Uterus (tissue), 4 donors: ENCODE measurements at places on chromosomes 11 and 22. TPM values are rescaled to one million over a fixed set of nuclear protein-coding genes. Genes with fewer than 3 reads are reported as not detected.

Gene OR2AT4
- total RNA-seq, result not detected

Gene MAP4K2
- 10.2 TPM for total RNA-seq

- H3K27me3 ChIP-seq, result no peaks in the 10 kb centered on the region
- H3K4me1 ChIP-seq, result no peaks in the 10 kb centered on the region
- H3K27ac ChIP-seq, result no peak overlapping the region
- H3K36me3 ChIP-seq, result no peaks in the 10 kb centered on the region
Measured at GRCh38 chr11:46472662-46472994, 81.1 kb upstream of the CHRM4 start.

DNA sequence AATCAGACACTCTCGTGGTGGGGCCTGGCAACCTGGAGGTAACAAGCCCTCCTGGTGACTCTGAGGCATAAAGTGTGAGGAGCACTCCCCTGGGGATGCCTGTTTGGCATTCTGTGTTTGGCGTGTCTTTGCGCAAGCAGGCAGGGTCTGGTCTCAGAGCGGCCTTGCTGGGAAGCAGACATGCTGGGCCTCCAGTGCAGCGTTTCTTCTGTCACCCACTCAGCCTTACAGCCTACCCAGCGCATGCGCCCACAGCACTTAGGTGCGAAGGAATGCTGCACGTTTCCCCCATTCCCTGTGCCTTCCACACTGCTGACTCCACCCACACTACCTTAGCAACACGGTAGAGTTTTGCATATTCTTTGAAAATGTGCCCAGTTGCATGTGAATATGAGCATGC, 7.4 kb upstream of the CXCR5 start:
- no peaks in the 10 kb centered on the region for H3K36me3 ChIP-seq
- no peak overlapping the region for H3K27ac ChIP-seq
- no peaks in the 10 kb centered on the region for H3K27me3 ChIP-seq
- no peak for DNase-seq

DNA sequence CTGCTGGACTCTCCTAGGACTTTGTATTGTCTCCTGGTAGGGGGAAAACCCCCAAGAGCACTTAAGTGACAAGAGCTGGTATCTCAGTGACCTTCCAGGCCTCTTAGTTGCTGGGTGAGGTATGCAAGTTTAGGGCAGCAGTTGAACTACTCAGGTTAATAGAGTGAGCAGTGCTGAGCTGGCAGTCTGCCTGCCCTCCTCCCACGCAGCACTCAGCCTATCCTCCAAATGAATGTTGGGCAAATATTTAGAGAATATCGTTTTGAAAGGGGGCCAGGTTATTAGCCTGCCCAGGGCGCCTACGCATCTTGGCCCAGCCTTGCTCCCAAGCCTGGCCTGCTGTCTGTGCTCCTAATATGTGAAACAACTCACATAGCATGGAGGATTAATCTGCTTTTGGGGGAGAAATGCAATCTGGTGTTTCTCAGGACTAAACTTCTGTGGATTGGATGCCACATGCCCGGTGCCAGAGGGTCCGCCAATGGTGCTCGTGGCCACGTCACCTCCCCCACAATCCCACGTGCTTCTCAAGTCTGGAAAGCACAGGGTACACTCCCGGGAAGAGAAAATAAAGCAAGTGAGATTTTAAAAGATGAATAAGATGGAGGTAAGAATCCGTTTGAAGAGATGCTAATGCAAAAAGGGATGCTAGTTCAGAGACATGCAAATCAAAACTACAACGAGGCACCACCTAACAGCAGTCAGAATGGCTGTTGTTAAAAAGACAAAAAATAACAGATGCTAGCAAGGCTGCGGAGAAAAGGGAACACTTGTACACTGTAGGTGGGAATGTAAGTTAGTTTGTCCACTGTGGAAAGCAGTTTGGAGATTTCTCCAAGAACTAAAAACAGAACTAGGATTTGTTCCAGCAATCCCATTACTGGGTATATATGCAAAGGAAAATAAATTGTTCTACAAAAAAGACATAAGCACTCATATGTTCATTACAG, 67.7 kb downstream of the SPON1 start:
- H3K4me1 ChIP-seq, result no peaks in the 10 kb centered on the region
- peak; percentile 46 for DNase-seq
- H3K27me3 ChIP-seq, result no peaks in the 10 kb centered on the region
- peak overlapping the region; percentile 26 for H3K27ac ChIP-seq

DNA sequence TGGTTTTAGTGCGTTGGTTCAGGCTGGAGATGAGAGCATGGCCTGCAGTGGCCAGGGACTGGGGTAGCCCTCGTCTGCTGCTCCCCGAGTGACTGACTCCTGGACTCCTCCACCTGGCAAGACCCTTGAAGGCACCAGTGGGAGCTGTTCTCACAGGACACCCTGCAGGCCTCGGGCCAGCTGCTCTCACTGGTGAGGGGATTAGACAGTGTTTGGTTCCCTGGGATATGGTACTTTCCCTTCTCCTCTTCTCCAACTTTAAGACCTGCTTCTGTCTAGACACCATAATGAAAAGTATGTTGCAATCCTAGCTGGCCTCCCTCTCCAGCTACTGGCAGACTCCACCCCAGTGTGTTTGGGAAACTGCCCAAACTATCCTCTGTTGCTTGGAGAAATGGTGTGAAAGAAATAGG, 168.8 kb upstream of the CADM1 start:
- H3K27me3 ChIP-seq, result no peaks in the 10 kb centered on the region
- no peaks in the 10 kb centered on the region for H3K4me1 ChIP-seq
- no peak overlapping the region for H3K27ac ChIP-seq

GRCh38 chr11:1481861-1482441, 4.6 kb downstream of the MOB2 start:
- H3K36me3 ChIP-seq, result no peaks in the 10 kb centered on the region
- no peaks in the 10 kb centered on the region for H3K27me3 ChIP-seq
- no peak overlapping the region for H3K4me3 ChIP-seq
- DNase-seq, result peak; percentile 15
- H3K4me1 ChIP-seq, result peaks cover 29% of the 10 kb centered on the region
